ENCODE measurements at places on chromosomes 4 and X.

- no peak for DNase-seq
These were observed 94.2 kb downstream of the MFAP3L start for GRCh38 chr4:169931964-169932363.

DNA sequence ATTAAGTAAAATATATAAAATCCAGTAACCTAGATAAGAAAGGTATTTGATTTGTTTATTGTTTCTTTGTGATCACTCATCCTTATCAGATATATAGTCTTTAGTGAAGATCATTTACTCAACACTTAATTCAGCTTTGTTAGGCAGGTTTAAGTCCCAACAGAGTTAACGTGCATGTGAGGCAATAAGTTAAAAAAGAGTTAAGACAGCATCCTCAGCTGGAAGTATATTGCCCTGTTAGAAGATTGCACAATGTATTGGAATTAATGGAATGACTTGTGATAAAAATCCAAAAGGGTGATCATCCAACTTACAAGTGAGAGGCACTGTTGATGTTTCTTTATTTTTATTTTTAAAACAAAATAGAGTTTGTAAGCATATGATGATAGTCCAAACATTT, 1162.1 kb downstream of the RAPGEF2 start:
- DNase-seq, result no peak

GRCh38 chr4:177862541-177863176, 420.4 kb upstream of the AGA start:
- no peak for DNase-seq

DNA sequence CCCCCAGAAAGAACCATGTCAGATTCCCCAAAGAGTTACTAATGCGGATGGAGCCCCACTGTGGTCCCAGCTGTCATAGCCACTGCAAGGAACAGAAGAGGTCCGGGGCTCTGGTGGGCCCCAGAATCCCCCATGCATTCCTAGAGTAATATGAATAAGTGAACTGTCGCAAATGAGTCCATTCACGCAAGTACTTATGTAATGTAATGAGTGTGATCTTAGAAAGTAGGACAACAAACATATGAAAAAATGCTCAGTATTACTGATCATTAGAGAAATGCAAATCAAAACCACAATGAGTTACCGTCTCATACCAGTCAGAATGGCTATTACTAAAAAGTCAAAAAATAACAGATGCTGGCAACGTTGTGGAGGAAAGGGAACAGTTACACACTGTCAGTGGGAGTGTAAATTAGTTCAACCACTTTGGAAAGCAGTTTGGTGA, 141.5 kb upstream of the RBPJ start:
- DNase-seq, result no peak

DNA sequence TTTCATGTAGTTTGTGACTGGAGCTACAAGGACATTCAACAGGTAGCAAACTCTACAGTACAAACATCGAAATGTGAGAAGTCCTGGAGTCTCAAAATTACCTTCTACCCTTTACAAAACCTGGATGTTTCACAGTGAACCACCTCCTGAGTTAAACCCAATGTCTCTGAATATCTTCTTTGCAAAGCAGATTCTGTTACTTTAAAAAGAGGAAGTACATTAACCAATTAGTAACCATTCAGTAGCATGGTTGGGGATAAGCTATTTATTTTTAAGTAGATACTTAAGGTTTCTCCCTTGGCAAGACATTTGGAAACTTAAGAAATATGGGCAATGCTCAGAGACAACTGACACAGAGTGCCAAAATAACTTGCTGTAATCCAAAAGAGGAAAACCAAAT, 371.9 kb upstream of the NWD2 start:
- no peak for DNase-seq

GRCh38 chr4:152456609-152457008, 79.3 kb downstream of the FBXW7 start:
- DNase-seq, result no peak

- DNase-seq, result no peak
These were observed 83.3 kb downstream of the CLDN34 start for GRCh38 chrX:10050481-10050880.

GRCh38 chr4:160352637-160353036, 1249.8 kb downstream of the RAPGEF2 start:
- no peak for DNase-seq

DNA sequence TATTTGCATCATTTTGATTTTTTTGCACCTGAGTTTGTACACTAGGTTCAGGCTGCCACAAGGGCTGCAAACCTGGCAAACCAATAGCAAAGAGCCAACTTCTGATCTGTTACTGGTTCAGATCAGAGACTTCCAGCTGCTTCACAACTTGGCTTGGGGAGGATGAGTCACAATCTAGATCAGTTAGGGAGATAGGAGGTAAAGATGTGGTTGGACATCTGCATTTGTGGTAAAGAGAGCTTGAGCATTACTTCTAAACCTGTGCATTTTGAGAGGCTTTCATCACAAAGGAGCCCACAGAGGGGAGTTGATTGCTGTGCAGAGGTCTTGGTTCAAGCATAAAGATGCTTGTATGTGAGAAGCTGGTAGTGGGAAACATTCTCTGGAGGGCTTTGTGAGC, 34.5 kb downstream of the LINC00632 start:
- no peak for DNase-seq

DNA sequence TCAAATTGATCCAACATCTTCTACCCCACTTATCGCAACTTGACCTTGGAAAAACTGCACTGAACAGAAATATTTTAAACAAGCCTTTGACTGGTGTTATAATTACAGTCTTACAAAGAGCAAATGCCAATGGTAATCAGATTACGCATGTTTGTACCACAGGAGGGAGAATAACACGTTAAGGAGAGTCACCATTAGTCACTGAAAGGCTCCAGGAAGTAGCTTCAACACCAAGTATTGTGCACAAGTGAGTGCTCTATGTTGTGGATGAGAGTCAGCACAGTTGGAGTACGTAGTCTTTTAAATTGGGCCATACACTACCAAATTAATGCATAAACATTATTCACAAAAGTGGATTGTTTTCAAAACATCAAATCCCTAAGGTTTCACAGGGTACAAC, 1081.5 kb upstream of the TENM3 start:
- no peak for DNase-seq

- DNase-seq, result no peak
These were observed 61.9 kb downstream of the ARHGAP10 start for GRCh38 chr4:147793569-147794313.

DNA sequence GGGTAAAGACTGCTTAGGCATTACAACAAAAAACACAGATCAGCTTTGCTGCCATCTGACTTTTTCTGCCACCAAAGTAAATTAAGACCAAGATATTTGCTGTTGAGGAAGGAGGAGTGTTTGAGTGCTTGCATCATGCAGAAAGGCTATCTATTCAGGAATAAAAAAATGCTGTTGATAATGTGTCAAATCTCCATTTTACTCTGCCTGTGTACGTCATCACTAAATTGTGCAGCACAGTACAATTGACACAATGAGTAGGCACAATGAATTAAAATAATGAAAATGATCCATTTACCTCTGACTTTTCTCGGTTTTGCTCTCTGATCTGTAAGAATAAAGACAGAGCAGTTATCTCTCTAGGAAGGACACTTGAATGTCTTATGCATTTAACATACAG, 56.3 kb downstream of the NKX6-1 start:
- DNase-seq, result no peak

DNA sequence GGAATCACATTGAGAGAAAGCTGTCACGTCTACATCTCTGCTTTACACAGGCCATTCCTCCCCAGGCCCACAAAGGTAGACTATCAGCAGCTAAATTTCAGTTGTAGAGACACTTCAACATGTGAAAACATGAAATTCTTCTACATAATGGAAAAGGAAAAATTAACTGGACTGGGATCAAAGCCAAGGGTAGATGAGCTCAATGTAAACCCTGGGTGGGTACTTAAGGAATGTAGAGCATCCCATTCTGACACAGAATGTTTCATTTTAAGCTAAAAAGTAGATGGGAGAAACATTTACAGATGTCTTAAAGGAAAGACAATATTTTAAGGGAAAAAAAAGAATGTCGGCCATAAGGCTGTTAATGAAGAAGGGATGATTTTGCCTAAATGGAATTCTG, 51.3 kb upstream of the NPNT start:
- DNase-seq, result no peak

GRCh38 chrX:154444755-154445246, 860 bp downstream of the FAM50A start:
- no peak for DNase-seq

DNA sequence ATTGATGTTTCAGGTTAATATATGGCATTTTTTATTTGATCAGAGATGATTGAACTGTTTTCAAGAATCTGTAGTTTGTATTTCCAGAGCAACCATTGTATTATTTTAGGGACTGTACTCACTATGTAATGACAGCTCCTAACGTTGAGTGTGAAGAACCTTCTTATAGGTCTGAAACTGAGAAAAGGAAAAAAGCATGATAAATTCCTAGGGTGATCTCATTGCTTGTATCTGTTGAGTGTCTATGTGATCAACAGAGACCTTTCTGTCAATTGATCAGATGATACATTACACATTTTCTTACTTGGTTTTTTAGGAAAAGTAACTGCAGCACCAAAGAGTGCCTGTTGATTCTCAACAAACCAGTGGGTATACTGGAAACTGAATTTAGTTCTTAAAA, 40.2 kb downstream of the SEC24B start:
- no peak for DNase-seq

Data from stimulated activated CD4-positive, alpha-beta T cell treated with anti-CD3 and anti-CD28 coated beads, Interleukin-4, amount 100 ng/mL, for 4 hours (primary cell).